ENCODE measurements at places on chromosomes 11 and 22.

- DNase-seq: no peak
Measured at GRCh38 chr11:955154-956063, 29.7 kb downstream of the AP2A2 start.

DNA sequence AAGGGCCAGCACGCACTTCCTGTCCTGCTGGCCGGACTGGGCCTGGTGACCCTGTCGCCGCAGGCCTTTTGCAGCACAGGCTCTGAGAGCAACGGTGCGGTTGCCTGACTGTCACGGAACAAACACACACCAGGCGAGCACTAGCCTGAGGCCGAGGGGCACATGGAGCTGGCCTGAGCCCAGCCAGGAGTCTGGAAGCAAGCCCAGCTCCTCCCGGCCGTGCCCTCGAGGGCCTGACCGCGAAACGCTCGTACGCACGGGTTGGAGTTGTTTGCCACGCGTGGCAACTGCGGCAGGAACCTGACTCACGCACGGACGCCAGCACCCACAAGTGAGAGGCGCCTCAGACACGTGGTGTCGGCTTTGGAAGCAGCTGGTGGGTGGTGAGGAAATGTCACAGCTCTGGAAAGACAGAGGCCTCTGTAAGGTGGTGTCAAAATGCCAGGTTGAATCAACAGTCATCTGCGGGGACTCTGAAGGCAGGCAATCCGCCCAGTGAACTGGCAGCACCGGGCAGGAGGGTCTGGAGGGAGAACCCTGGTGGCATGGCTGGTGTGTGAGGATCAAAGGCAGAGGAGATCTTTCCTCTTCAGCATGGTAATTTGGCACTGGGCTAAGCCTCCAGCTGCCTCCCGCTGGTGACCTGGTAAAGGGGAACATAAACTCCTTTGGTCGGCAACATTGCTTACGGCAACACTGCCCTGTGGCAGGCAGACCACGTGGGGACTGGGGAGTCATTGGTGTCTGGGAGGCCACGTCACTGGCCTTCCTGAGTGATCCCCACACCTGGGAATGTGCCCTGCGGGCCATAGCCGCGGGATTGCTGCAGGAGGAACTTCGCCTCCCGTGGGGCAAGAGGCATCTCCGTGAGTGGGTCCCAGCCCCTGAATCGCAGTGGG is 15.3 kb upstream of the IL17REL start:
- no peak for DNase-seq

DNA sequence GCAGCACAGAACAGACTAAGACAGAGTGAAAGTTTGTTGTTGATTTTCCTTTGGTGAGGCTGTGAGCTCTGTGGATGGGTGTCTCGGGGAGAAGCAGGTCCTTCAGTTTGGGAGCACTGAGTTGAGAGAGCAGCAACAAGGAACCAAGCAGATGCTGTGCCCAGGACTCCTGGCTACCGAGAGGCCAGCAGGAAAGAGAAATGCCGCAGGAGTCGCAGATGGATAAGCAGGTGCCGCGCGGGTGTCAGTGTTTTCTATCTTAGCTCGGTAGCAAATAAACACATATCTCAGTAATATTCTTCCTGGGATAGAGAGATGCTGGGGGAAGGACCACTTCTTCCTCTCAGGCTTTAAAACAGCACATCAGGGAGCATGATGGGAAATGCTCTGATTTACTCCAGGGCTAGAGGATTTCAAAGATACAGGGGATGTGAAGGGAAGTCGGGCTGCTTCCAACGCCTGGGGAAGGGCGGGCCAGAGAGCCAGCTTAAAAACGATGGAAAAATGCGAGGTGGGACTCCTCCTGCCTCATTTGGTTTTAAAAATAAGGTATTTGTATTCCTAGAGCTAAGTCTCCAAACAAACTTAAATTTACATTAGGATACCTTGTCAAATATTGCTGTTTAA is 470.7 kb upstream of the B3GAT1 start:
- no peak for DNase-seq

GRCh38 chr22:39109361-39109760 is 12.3 kb downstream of the APOBEC3H start:
- no peak for DNase-seq

DNA sequence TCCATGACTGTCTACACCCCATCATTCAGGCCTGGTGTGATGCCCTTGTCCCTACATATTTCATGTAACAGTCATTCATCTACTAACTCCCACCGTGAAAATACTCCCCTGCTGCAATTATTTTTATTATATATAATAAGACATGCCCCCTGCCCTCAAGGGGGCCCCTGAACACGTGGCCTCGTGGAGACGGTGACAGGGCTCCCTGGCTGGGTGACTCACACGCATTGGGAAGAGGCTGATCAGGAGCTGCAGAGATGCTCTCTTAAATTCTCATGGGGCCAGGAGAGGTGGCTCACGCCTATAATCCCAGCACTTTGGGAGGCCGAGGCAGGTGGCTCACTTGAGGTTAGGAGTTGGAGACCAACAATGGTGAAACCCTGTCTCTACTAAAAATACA is 88.6 kb downstream of the ST3GAL4 start:
- DNase-seq: peak; percentile 46

GRCh38 chr11:17637901-17638300 is 81.5 kb upstream of the MYOD1 start:
- DNase-seq: no peak

- DNase-seq: no peak
Measured at GRCh38 chr22:16824716-16825687, at the start of gene XKR3. Gene XKR3, minus strand, starts transcription at chr22:16825411. Its CDS starts 17,338 bp downstream, at chr22:16808073.

GRCh38 chr22:50608996-50609395 is 8.4 kb downstream of the MAPK8IP2 start:
- DNase-seq: no peak

GRCh38 chr11:83711106-83711527 is 424.9 kb upstream of the CCDC90B start:
- DNase-seq: no peak

GRCh38 chr11:68470304-68470811 is 9.8 kb downstream of the PPP6R3 start:
- no peak for DNase-seq

- peak; percentile 57 for DNase-seq
Measured at GRCh38 chr11:131025020-131025419, 108.7 kb upstream of the SNX19 start.

DNA sequence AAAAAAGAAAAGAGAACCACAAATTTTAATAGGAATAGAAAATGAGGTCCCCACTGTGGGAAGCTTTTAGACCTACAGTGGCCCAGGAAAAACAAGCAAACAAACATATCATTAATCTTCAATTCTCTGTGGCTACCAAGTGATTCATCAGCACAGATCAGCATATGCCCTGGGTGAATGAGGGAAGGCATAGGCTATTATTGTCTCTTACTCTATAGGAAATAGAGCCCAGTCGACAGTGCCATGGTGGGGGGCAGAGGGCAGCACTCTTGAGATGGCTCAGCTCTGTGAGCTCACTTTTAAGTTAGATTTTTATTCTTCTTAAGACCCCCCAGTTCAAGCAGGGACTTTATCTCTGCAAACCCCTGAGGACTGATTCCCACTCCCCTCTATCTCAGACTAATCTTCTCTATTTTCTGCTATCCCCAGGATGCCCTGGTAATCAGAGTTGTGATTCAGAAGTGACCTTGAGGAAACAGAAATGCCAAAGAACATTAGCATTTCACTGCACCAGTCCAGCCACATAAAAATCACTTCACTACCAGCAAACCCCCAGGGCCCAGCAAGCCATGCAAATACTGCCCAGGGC is 9.5 kb upstream of the FEZ1 start:
- no peak for DNase-seq

DNA sequence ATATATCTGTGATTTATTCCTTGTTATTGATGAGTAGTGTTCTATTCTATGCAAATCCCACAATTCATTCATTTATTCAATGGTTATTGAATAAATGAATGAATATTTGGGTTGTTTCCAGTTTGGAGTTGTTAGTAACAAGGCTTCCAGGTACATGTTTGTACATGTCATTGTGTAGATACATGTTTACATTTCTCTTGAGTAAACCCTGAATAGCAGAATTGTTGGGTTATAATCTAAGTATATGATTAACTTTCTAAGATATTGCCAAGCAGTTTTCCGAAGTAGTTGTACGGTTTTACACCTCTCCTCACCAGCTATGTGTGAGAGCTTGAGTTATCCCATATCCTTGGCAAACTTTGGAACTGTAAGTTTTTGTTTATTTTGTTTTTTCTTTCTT is 18.5 kb upstream of the OR8G1 start:
- no peak for DNase-seq

- DNase-seq: peak; percentile 97
Measured at GRCh38 chr11:8871171-8871775, 39.7 kb upstream of the AKIP1 start.

All from fibroblast of skin of right biceps (primary cell).